Cardiac septum (tissue), 1 donor: ENCODE measurements at places on chromosomes 16 and 17. TPM values are rescaled to one million over a fixed set of nuclear protein-coding genes. Genes with fewer than 3 reads are reported as not detected.

GRCh38 chr16:10906914-10907756 is 30.1 kb downstream of the CIITA start:
- DNase-seq, result no peak

DNA sequence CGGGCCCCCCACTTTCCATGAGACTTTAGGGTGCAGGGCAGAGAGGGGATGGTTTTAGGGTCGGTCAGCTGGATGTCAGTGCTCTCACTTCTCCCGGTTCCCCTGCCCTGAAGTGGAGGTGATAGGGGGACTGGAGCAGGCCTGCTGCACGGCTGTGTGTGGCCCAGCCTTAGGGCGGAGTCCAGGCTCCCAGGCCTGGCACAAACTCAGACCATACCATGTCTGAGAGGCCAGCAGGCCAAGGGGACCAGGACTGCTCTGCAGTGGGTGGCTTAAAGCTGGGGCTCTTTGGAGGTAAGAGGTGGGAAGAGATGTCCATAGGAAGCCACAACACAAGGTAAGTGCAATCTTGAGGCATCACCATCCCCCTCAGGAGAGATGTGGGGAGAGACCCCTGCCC is 8.3 kb downstream of the TFAP4 start:
- no peak for DNase-seq

GRCh38 chr16:14364386-14365199 is 265.5 kb downstream of the PARN start:
- no peak for DNase-seq

DNA sequence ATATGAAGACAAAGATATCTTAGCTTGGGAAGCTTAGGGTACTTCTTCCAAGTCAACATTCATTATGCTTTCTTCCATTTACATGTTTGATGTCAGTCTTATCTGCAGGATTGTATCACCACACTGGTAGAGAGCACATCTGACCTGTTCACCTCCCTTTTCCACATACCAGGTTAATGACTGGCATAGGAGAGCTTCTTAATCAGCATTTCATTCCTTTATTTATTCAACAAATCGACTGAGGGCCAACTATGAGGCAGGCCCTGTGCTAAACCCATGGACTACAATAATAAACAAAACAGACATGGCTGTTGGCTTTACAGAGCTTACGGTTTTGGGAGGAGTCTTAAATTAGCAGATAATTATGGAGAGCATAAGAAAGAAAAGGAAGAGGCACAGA is 378.1 kb upstream of the CDH11 start:
- DNase-seq, result no peak

DNA sequence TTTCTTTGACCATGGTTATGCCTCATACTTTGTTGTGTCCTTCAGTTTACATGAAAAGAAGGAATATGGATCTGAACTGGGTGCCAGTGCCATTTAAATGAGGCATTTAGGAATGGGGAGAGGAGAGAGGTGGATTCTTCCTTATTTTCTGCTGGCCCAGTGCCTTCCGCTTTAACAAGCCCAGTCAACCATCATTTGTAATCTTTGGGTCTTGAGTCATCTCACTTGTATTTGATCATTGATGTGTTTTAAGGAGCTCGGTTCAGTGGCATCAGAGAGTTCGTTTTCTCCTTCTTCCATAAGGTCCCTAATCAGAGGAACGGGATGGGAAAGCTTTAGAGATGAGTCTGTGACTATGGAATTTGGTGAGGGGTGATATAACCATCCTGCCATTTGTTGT is 334.9 kb downstream of the WWOX start:
- DNase-seq, result no peak

DNA sequence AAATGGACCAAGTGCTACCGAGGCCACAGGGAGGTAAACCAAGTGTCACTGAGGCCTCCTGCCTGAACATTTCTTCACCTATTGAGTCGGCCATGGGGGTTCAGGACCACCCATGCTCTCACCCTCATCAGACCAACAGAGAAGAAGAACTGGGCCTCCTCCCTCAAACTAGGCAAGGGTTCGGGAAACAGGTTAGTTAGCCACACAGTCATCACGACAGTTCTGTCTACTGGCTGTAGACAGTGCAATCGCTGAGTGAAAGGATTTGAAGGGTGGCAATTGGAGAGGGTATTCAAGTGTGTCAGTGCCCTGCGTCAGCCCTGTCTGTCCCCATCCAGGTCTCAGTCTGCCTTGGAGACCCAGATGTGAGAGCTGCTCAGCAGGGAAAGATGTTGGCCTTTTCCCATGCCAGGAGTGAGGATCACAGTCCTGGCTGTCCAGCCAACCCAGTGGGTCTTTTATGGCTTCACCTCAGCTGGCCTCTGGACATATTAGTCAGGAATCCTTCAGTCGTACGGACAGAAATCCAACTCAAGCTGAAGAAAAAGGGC is 19.9 kb downstream of the TBX2 start:
- DNase-seq, result no peak

GRCh38 chr17:65154770-65155589 is 17.8 kb downstream of the RGS9 start:
- DNase-seq, result no peak

TBX6 gene
- total RNA-seq, result 0.57 TPM

HOXB1 gene
- total RNA-seq, result not detected

HOXB7 gene
- total RNA-seq, result 0.22 TPM

KRTAP4-4 gene
- not detected for total RNA-seq

SDK2 gene
- total RNA-seq, result 3.0 TPM
